Left ventricle myocardium inferior (tissue), 1 donor: ENCODE measurements at places on chromosomes 12 and 14.

GRCh38 chr12:52164624-52165023 lies 27.2 kb downstream of the KRT80 start:
- no peak for DNase-seq

DNA sequence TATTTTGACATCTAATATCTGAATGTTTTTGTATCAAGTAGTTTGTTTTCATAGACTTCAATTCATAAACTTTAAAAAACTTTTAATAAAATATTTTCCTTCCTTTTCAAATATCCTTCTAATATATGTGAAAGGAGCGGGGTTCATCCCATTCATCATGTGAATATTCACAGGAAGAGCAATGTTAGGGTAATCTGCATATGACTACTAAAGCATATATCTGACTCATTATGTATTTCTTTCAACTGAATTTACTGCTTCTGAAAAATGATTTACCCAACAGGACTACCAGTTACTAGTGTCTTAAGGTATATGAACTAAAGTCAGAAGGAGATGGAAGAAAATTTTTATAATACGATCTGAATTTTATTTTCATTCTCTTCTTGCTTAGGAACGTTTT lies 30.5 kb downstream of the DHRS7 start:
- DNase-seq: no peak

DNA sequence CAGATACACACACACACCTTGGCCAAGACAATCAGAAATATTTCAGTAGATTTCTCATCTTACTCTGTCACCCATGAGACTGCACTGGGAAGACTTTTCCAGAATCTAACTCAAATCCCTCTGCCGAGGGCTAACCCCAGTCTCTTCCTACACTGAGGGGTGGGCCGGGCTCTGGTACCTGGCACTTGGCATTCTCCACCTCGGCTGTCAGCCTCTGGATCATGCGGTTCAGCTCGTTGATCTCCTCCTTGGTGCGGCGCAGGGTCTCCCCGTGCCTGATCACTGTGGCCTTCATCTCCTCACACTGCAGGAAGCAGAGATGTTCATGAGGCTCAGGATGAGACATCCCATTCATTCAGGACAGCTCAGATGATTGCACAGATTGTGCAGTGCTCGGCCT lies 4.9 kb downstream of the KRT83 start:
- no peak for DNase-seq

GRCh38 chr14:68736471-68736871 lies 56.4 kb downstream of the ZFP36L1 start:
- DNase-seq: no peak

DNA sequence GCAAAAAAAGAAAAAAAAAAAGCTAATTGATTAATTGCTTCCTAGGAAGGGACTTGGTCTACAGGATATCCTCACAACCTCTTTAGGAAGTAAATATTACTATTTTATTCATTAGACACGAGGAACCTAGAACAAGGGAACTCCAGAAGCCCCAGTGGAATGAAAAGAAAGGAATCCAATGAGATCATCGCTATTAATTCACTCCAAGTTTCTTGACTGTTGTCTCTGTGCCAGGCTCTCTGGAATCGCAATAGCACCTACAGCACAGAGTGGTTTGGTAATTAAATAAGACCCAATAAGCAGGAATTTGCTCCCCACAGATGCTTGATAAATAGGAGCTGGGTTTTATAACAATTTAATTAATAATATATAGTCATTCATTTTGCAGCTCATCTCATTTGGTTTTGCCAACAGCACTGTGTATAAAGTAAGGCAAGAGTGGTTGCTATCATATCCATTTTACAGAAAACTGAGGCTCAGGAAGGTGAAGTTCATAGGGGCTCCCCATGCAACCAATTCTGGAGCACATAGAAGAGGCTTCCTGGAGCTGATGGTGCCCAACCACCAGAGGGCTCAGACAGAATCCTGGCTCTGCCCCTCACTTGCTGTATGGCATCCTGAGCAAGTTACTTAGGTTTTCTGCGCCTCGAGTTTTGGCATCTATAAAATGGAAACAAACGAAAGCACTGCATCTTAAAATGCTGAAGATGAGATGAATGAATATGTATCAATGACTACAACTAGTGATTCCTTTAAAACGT lies 420.2 kb downstream of the MED13L start:
- no peak for DNase-seq

DNA sequence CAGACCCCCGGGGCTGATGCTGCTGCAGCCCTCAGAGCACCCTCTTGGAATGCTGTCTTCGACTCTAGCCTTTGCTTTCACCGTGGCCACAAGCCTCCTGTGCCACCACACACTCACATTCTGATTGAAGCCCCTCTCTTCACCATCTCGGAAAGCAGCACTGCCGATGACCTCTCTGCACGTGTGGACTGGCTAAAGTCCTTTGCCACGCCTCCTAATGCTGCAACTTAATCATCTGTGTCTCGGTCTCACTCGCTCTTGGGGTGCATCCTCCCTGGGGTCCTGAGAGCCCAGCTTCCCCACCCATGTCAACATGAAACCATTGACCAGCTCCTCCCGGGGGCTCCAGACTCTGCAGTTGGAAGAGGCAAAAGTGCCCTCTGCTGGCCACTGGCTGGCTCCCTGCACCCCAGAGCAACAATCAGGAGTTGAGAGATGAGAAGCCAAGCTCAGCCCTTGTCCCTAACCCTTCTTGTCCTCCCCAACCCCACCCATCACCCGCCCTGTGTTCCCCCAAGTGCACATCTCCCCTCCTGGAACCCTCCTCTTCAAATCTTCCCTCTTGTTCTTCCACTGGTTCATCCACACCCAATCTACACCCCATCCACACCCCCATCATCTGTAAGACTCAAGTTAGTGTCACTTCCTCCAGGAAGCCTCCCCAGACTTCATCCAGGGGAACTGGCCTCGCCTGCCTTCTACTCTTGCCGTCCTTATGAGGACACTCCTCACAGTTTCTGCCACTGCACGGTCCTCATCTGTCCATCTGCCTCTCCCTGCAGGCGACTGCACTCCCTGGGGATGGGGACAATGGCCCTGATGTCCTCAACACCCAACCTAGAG lies 23.6 kb upstream of the FAM181A start:
- DNase-seq: no peak

DNA sequence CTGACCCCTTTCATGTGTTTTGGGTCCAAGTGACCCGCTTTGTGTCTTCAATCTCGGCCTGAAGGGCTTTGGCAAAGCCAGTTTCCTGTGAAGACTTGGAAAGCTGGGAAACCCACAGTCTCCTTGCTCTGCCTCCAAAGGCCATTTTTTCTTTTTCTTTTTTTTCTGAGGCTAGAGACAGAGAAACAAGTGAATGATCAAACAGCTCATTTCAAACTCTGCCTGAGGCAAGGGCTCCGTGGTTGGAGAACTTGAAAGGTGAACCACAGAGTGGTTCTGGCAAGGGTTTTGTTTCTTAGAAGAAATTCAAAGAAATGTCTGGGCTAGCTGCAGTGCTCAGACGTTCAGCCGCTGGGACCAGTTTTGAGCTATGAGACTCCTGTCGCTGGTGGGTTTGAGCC lies 62.7 kb downstream of the ERH start:
- no peak for DNase-seq

- DNase-seq: no peak
Measured at GRCh38 chr14:76314521-76315034, 61.4 kb upstream of the ESRRB start.

DNA sequence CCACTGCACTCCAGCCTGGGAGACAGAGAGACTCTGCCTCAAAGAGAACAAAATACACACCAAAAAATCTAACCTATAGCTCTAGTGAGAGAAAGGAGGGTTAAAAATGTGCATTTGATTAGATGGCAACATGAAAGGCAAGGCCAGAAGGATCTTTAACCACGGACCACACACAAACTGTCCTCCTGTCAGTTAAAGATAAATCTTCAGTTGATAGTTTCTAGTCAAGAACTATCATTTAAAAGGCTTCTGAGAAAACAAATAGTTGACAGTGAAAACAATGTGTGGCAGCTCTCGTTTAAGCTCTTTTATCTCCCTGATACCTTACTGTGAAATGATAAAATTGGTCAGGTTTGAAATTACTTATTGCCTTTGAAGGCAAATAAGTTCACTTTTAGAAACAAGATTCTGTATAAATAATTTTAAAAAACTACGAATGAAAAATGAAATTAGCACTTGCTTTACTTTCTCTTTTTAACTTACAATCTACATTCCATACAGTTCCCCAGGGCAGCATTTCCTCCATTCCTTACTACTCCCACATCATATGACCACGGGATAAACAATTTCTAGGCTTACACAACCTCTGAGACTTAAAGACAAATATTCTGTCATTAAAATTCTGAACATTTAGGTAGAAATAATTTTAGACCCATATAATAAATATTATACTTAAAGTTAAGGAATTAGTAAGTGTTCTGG lies 71.4 kb upstream of the GNPNAT1 start:
- no peak for DNase-seq

DNA sequence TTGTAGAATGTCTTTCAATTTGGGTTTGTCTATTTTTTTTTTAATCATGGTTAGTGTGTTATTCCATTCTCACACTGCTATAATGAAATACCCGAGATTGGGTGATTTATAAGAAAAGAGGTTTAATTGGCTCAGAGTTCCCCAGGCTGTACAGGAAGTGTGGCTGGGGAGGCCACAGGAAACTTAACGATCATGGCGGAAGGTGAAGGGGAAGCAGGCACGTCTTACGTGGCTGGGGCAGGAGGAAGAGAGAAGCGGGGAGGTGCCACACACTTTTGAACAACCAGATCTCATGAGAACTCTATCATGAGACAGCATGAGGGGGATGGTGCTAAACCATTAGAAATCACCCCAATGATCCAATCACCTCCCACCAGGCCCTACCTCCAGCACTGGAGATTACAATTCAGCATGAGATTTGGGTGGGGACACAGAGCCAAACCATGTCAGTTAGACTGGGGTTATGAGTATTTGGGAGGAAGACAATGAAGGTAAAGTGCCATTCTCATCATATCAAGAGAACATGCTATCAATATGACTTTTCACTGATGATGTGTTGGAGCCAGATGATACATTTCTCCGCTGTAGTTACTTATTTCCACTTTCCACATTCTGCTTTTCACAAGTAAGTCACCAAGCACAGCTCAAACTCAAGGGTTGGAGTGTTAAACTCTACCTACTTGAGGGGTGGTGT lies 45.8 kb downstream of the AP5M1 start:
- DNase-seq: no peak

DNA sequence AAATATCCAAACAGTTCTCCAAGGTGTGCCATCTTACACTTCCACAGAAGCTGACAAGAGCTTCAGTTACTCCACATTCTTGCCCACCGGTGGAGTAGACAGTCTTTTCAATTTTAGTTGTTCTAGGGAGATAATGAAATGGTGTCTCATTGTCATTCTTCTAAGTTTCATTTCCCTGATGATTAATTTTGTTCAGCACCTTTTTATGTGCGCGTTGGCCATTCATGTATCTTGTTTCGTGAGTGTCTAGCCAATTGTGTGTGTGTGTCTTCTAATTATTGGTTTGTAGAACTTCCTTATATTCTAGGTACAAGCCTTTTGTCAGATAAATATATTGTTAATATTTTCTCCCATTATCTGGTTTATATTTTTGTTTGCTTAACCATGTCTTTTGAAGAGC lies 63.1 kb downstream of the GLT1D1 start:
- no peak for DNase-seq
